ENCODE measurements at places on chromosomes 6 and 20.
A peak's percentile ranks its signal among the peaks of the same experiment; 100 is the strongest.

GRCh38 chr20:21411725-21412124 lies 14.4 kb upstream of the NKX2-4 start:
- no peak for DNase-seq

DNA sequence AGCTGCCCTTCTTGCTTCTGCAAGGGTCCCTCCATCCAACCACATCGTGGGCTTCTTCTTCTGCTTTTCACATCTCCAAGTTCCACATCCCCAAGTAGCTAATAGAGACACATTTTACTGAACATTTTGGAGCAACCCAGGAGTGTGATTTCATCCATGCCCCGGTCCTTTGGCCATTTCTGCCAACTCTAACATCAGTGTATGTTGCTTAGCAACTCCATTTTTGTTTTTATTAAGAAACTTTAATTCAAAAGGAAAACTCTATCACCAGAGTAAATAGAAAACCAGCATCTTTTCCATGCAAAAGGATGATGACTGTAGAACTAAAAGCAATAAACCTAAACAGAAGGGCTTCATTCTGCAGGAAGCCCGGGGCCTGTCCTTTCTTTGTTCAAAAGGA lies 32.7 kb upstream of the SULF2 start:
- DNase-seq: no peak

DNA sequence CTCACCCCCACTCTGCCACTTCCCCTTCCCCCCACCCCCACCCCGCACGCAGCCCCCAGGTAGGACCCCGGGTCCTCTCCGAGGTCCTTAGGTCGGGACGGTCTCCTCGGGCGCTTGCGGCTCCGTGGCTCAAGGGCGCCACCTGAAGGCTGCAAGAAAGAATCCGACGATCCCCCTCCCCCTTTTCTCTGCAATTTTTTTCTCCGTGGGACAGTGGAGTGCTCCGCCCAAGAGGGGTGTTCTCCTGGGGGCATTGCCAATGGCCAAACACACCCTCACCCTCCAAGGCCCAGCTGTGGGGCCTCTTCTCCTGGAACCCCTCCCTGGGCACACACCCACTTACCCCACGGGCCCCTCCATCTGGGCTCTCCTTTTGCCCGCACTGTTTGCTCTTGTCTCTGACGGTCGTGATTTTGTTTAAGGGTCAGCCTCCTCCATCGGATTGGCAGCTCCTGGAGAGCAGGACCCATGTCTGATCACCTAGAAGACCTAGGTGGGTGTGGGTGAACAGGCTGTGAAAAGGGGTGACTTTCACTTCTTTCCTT lies 1.1 kb upstream of the TMEM74B start:
- no peak for DNase-seq

GRCh38 chr20:23000232-23000947 lies 34.7 kb upstream of the SSTR4 start:
- DNase-seq: no peak

- DNase-seq: no peak
Observed at GRCh38 chr6:31227143-31227542, 44.7 kb downstream of the HLA-C start.

DNA sequence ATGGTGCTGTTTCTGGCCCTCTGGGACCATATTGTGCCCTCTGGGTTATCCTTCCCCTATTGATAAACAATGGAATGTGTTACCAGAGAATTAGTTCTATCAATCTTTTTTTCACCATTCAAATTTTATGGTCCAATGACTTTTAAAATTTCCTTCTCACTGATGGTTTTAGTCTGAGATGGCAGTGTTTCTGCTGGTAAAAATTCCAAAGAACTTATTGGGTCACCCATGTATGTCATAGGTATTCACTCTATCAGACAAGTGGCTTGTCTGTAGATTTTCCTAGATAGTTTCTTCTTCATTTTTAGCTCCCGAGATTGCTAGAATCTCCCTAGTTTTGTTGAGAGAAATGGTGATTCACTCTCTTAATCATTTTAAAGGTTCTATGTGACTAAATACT lies 357.2 kb upstream of the RGS17 start:
- DNase-seq: no peak

DNA sequence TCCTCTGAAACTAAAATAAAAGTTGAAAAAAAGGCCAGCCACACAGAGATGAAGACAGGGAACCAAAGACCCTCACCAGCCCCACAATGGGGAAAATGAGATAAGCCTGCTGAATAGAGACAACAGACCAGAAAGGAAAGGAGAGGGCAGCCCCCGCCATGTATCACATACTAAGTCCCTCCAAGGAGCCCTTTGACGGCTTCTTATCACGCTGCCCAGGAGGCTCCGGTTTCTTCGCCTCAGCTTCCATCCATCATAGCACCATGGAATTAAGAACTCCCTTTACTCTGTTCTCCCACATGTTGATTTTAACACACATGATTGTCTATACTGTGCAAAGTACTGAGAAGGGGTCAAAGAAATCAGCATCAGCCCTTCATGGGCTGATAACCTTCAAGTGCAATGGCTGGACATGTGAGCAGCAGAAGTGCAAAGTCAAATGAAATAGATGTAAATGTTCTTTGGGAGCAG lies 54.9 kb downstream of the MAP3K5 start:
- DNase-seq: no peak

DNA sequence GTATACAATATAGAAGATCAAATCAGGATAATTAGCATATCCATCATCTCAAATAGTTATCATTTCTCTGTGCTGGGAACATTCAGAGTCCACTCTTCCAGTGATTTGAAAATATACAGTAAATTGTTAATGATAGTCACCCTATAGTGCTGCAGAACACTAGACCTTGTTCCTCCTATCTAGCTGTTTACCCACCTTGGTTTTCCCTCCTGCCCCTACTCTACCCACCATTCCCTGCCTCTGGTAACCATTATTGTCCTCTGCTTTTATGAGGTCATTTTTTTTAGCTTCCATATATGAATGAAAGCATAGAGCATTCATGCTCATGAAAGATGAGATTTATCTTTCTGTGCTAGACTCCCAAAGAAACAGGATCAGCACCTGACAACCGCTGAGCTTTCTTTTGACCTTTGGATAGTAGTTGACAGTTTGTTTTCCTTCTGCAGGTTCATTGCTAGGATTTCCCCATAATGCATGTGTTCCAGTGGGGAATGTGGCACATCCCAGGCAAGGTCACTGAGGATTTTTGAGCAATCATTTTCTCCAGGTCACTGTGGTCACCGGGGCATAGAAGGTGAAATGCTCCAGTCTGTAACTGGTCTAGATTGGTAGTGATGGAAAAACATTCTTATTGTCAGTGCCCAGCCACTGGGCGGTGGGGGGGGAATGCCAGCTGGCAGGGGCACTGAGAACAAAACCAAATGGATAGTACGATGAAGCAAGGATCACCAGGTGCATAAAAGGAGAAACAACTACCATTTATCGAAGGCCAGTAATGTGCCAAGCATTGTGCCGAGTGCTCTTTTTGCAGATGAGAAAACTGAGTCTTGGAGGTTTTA lies 33.6 kb upstream of the BCAS1 start:
- no peak for DNase-seq

- no peak for DNase-seq
Observed at GRCh38 chr20:7723284-7723683, 217.0 kb downstream of the HAO1 start.

DNA sequence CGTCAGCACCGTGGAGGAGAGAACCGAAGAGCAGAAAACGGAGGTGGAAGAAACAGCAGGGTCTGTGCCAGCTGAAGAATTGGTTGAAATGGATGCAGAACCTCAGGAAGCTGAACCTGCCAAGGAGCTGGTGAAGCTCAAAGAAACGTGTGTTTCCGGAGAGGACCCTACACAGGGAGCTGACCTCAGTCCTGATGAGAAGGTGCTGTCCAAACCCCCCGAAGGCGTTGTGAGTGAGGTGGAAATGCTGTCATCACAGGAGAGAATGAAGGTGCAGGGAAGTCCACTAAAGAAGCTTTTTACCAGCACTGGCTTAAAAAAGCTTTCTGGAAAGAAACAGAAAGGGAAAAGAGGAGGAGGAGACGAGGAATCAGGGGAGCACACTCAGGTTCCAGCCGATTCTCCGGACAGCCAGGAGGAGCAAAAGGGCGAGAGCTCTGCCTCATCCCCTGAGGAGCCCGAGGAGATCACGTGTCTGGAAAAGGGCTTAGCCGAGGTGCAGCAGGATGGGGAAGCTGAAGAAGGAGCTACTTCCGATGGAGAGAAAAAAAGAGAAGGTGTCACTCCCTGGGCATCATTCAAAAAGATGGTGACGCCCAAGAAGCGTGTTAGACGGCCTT lies 41.6 kb downstream of the ZBTB2 start:
- DNase-seq: no peak

DNA sequence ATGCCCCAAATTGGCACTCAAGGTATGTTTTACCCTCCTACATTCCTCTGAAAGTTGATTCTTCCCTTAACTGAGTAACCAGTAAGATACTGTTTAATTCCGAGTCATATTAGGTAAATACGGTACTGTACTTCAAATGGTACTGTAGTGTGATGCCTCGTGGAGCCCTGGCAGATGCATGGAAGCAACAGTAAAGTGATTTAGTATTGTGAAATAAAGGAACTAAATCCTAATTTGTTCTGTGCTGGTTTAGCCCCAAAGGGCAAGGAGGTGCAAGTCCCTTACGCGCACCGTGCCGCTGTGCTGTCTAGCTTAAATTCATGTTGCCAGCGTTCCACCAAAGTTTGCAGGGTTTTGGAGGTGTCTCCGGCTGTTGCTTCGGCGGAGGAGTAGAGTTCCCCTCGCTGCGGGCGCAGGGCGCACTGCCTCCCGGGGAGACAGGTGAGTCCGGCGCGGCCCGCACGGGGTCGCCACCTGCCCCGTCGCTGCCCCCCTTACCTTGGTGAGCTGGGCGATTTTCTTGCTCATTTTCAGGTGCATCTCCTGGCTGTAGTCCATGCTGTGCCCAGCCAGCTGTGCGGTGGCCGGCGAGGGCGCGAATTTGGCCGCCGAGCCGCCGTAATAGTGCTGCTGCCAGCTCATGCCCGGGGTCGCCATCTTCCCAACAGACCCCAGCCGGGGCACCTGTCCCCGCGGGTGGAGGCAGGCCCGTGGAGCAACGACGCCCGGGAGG lies 655 bp downstream of the FAM184A start:
- DNase-seq: no peak

GRCh38 chr20:63361519-63362435 lies 628 bp upstream of the CHRNA4 start:
- DNase-seq: no peak

DNA sequence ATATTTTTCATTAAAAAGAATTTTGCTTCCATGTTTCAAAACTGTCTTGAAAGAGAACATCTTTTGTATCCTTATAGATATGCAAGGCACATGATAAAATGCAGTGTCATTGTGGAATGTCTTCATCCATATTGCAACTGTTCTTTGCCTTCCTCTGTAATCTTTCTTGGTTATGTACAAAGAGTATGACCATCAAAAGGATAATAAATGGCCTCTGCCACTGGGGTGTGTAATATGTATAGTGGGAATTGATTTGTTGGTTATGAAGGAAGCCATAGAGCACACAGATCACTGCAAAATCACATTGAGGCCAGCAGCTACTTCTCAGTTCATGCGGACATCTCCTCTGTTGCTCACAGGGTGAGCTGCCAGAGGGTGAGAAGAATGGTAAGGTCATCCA lies 703.5 kb downstream of the TFAP2A start:
- DNase-seq: no peak

DNA sequence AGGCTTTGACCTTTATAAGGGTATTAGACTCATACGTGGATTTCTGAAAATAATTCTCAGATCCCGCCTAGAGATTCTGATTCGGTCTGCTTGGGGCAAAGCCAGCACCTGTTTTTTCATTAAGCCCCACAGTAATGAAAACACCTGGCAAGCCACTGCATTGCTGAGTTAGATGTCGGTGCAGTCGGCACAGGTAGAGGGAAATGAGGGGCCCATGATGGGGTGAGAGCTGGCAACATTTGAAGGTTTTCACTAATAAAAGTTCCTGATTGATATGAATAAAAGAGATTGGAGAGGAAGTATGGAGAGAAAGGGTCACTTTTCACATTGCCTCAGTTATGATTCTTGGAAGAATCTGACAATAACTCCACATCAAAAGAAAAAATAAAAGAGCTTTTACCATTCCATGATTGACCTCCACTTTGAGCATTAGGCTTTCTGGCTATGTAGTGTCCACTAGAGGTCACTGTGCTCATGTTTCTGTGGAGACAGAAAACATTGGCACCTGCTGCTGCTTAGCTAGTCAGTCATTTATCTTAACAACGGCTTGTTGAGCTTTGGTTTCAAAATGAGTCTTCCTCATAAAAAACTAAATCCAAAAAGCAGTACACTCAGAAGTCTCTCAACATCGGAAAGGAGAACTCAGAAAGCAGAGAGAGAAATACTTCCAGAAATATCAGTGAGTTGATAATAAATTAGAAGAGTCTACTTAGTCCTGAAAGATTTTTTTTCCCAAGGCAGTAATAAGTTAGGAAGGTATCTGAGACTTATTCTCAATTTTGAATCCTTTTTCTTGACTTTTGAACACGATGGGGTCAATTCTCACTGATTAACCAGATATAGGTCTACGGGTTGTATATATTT lies 53.3 kb upstream of the KLHL31 start:
- DNase-seq: no peak

GRCh38 chr20:38706509-38706908 lies 17.8 kb upstream of the SLC32A1 start:
- no peak for DNase-seq

DNA sequence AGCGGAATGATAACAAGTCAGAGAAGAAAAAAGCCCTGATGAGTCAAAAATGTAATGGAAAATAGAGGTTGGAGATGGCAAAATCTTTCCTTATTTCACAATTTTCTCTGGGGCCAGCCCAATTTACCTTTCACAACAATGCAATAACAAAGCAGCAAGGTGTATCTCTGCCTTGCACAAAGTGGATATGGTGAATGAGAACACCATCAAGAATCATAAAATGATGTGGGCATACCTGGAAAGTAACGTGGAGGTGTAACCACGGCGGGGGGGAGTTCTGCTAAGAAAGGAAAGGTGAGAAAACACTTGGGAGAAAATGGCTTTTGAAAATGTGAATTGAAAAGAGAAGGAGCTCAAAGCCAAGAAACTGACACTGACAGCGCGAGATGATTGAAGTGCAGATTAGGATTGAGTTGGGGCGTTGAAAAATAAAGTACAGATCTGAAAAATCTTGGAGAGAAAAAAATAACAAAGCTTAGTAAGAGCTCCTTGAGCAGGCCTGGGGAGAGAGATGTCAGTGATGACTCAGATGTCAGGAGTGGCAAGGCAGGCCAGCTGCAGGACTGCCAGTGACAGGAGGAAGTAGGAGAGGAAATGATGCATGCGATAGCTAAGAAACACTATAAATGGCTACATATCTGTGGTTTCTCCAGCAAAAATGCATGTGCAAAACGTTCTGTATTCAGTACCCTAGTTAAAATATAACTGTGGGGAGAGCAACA lies 26.2 kb downstream of the ARHGAP18 start:
- DNase-seq: peak; percentile 27

DNA sequence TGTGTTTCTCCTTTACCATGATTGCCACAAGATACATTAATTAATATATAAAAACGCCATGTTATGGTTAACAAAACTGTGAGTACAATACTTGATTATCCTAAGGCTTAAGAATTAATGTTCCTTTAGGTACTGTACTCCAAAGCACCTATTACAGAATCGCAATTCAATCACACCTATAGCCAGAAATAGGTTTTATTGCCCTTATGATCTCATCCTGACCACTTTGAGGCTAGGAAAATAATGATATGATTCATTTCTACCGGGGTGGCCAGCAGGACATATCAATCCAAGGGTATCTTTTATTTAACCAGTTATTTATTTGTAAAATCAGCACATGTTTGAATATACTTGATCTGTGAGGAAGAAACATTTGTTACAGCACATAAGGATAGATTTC lies 396.6 kb upstream of the GJE1 start:
- DNase-seq: no peak

- DNase-seq: no peak
Observed at GRCh38 chr6:158571826-158572652, 12.1 kb downstream of the TMEM181 start.

GRCh38 chr6:142944124-142945048 lies 590 bp downstream of the HIVEP2 start:
- DNase-seq: peak; percentile 15
